ENCODE measurements at places on chromosomes 16 and 17. TPM values are rescaled to one million over a fixed set of nuclear protein-coding genes. Genes with fewer than 3 reads are reported as not detected.

The MYH3 gene
- 4.3 TPM for total RNA-seq

The CHST4 gene
- total RNA-seq: not detected

The PLEKHH3 gene
- 0.26 TPM for total RNA-seq

The KRTAP4-7 gene
- not detected for total RNA-seq

GRCh38 chr16:29645694-29646187 is 17.3 kb upstream of the SPN start:
- H3K4me3 ChIP-seq: no peak overlapping the region
- peak; percentile 32 for DNase-seq
- H3K27ac ChIP-seq: peak overlapping the region; percentile 59
- peaks cover 35% of the 10 kb centered on the region for H3K4me1 ChIP-seq
- no peaks in the 10 kb centered on the region for H3K27me3 ChIP-seq

- H3K4me1 ChIP-seq: peaks cover 3% of the 10 kb centered on the region
- DNase-seq: no peak
- no peak overlapping the region for H3K4me3 ChIP-seq
- H3K27me3 ChIP-seq: no peaks in the 10 kb centered on the region
Observed at GRCh38 chr16:83947642-83948234, 5.3 kb upstream of the OSGIN1 start.

- peak; percentile 47 for DNase-seq
- peak overlapping the region; percentile 56 for H3K27ac ChIP-seq
- no peaks in the 10 kb centered on the region for H3K36me3 ChIP-seq
- no peak overlapping the region for H3K4me3 ChIP-seq
- H3K27me3 ChIP-seq: no peaks in the 10 kb centered on the region
Observed at GRCh38 chr16:17026600-17027242, 444.0 kb downstream of the XYLT1 start.

GRCh38 chr17:69921046-69921445 is 154.0 kb upstream of the KCNJ16 start:
- no peaks in the 10 kb centered on the region for H3K27me3 ChIP-seq
- no peaks in the 10 kb centered on the region for H3K36me3 ChIP-seq
- no peaks in the 10 kb centered on the region for H3K4me1 ChIP-seq
- DNase-seq: no peak
- no peak overlapping the region for H3K4me3 ChIP-seq

GRCh38 chr16:89536886-89537548 is 23.5 kb upstream of the RPL13 start:
- H3K4me3 ChIP-seq: no peak overlapping the region
- H3K27ac ChIP-seq: no peak overlapping the region
- no peak for DNase-seq
- peaks cover 47% of the 10 kb centered on the region for H3K36me3 ChIP-seq
- peaks cover 21% of the 10 kb centered on the region for H3K4me1 ChIP-seq

DNA sequence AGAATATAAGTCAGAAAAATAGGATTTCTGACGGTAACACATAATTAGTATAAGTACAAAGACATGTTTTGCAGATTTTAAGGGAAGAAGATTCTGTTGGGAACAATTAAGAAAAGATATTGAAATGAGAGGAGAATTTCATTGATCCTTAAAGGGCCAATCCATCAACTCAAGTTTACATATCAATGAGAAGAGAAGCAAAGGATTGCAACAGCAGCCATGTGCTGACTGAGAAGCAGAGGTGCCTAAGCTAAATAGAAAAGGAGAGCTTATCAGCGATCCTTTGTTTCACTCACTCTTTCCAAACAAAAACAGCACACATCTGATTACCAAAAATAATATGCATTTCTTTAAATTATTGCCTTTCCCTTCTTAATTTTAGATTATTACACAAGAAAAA is 94.6 kb downstream of the ITFG1 start:
- no peak for DNase-seq
- no peak overlapping the region for H3K4me3 ChIP-seq
- H3K27ac ChIP-seq: no peak overlapping the region
- H3K36me3 ChIP-seq: peaks cover 12% of the 10 kb centered on the region
- no peaks in the 10 kb centered on the region for H3K27me3 ChIP-seq
- H3K4me1 ChIP-seq: no peaks in the 10 kb centered on the region

DNA sequence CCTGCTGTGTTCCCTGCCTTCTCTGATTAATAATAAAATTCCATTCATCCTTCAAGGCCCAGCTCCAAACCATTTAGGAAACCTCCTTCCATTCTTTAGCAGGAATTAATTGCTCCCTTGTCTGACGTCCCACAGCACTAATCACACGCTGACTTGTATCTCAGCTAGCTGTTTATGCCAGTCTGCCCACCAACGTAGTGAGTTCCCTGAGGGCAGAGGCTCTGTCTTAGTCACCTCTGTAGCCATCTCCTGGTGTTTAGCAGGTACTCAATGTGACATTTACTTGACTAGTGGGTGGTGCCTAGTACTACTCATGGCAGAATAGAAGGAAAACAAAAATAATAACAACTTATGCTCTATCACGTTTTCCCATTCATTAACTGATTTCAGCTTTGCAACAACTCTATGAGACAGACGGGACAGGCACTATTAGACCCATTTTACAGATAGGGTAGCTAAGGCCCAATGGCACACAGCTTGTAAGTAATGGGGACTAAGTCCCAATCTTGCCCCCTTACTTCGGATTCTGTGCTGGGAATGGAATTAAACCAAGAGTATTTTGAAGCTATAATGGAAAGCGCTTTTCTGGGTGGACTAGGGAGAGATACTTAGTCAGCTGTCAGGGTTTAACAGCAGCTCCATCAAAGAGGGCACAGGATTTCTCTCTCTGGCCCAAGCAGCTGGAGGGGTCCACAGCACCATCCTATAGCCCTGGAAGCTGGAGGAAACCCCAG is 931 bp upstream of the WIPF2 start:
- peaks cover 28% of the 10 kb centered on the region for H3K4me1 ChIP-seq
- H3K4me3 ChIP-seq: peak overlapping the region; percentile 80
- peak overlapping the region; percentile 99 for H3K27ac ChIP-seq

DNA sequence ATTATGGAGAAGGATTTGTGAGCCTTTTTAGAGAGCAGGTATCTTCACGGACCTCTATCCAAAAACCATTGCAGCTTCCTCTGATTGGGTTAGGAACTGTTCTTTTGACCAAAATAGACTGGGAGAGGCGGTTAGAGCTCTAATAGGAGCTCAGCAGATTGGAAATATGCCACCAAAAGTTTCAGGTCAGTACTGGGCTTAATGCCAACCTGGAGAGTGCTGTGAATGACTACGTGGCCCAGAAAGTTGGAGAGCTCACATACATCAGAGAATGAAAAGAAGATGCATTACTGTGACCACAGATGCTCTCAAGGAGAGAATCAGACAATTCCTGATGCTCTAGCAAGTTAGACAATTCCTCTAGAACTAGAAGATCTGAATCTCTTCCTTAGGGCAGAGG is 86.5 kb downstream of the ABCA8 start:
- no peaks in the 10 kb centered on the region for H3K4me1 ChIP-seq
- H3K4me3 ChIP-seq: no peak overlapping the region
- no peak overlapping the region for H3K27ac ChIP-seq
- H3K27me3 ChIP-seq: no peaks in the 10 kb centered on the region
